Fibroblast of skin of scalp (primary cell): ENCODE measurements at places on chromosomes 7 and 10.
A peak's percentile ranks its signal among the peaks of the same experiment; 100 is the strongest.

GRCh38 chr10:105291571-105291970 is 650.5 kb downstream of the SORCS3 start:
- no peak for DNase-seq

DNA sequence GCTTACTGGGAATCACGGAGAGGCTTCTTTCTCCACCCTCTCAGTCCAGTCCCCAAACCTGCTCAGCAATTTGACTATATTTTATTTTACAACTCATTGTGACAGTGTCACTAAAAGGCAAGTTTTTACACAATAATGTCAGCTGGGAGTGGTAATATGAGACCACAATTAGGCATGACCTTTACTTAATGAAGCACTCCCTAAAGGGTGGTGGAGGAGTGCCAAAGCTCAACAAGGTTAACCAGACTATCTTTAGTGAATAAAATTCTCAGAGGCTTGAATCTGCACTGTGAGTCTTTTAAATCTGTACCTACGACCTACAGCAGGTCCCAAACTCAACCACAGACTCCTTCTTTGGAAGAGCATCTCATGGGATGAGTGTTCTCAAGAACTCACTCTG is 215.6 kb downstream of the TAX1BP1 start:
- DNase-seq, result no peak

DNA sequence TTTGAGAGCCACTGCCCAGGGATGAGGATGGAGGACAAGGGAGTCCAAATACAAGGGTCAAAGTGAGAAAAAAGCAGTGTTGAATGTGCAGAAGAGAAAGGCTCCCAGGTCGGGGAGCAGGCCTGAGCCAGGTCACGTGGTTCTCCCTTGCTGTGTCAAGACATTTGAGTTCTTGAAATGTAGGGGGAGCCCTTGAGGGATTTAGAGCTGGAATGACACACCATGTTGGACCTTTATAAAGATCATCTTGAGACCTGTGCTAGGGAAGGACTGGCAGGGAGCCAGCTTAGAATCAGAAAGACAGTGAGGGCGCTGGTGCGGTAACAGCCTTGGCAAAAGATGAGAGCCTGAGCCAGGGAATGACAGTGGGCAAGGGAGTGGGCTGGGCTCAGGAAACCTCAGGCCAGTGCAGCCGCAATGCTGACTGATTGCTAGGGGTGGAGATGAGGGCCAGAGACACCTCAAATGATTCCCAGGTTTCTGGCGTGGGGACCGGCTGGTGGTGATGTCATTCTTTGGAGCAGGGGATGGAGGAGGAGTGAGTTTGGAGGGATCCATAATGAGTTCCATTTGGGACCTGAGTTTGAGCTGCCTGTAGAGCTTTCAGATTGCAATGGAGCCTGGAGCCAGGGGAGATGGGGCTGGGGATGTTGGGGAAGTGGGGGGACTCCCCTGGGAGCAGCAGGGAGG is 120.1 kb downstream of the PTPN20 start:
- peak; percentile 22 for DNase-seq

GRCh38 chr10:27743877-27744801 is 1.5 kb downstream of the MKX start:
- peak; percentile 52 for DNase-seq

GRCh38 chr7:65989694-65990080 is 7.7 kb upstream of the GUSB start:
- no peak for DNase-seq

DNA sequence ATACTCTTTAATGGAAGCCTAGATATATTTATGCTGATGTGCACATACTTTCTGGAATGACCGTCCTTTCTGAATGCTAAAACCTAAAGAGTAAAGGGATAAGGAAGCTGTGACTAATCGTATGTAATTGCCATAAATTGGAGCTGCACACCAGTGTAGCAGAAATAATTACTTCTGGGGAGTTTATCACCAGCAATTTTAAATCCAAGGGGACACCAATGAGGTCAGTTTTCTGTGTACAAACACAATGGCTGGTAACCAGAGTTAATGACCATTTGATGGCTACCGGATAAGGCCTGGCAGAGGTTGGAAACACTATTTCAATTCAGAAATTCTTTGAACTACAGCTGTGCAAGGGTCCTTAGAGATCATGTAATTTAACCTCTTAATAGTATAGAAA is 670.1 kb downstream of the REEP3 start:
- no peak for DNase-seq

DNA sequence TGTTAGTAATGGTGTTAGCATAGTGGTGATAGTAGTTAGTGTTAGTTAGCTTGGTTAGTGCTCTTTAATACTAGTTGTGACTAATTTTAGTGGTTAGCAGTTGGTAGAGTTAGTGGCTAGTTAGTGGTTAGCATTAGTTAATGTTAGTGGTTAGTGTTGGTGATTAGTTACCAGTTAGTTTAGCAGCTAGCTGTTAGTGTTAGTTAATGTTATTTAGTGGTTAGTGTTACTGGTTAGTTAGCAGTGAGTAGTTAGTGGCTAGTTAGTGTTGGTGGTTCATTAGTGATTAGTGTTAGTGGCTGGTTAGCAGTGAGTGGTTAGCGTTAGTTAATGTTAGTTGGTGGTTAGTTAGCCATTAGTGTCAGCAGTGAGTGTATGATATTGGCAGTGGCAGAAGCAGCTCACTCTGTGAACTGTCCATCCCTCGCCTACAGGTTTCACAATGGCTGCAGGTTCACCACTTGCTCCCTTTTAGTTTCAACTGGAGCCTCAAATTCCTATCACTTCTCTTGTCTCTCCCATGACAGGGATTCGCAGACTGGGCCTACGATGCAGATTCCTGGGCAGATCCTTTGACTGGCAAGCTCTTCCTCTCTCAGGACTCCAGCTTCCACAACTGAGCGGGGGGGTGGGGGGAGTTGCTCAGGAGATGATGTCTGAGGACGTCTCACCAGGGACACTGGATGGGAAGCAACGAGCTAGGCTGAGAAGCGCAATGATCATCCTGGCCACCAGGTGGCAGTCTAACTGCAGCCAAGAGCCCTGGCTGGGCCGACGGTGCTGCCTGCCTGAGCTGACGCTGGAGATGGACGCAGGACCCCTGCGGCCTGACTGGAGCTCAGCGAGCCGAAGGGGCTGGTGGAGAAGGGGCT is 19.5 kb downstream of the GHRHR start:
- peak; percentile 74 for DNase-seq

- DNase-seq, result no peak
These were observed 15.6 kb upstream of the SH3PXD2A start for GRCh38 chr10:103871006-103871405.

DNA sequence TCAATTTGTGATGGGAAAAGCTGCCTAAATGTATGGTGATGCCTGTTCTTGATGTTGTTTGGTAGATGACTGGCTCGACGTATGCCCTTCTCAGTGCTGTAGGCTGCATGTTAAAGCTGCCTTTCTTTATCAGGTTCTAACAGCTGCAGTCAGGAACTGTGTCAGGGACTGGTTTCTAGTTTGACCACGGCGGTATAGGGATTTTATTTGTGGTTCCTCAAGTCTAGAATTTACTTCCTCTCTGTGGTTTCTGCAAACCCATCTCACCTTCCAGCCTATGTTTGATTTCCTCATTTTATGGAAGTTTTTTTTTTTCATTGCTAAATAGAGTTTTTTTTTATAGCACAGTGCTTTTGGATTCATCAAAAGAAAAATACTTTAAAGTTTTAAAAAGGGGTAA is 26.5 kb downstream of the LMTK2 start:
- no peak for DNase-seq

DNA sequence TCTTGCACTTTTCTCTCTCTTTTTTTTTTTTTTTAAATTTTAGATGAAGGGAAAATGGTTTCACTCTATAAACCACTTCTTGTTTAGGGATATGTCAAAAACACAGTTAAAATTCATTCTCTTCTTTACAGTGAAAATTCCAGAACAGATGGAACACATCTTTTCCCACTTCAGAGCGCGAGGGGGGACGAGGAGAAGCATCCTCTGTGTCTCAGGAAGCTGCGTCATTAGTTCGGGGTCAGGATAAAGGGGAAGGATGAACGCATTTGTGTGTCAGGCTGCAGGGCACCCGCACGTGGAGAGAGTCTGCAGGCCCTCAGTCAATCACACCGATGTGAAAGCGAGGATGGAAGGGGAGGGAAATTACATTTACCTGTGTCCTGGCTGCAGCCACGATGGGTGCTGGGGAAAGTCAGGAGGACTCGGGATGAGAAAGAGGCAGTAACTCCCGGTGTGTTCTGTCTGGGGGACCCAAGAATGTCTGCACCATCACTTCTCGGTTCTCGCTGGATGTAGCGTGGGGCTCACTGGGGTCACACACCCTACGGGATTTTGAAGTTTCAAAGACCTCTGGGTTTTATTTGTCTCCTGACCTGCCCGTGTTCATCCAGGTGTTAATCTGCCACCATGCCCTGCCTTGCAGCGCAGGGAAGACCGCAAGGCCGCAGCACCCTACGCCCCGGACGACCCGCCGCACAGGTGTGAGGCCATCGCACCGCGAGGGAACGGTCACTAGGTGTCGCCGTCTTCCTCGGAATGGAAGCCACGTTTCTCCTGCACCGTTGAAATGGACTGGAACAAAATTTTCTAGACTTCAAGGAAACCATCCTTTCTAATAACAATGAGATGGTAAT is 66.7 kb upstream of the PITRM1 start:
- DNase-seq, result peak; percentile 60

GRCh38 chr7:135728136-135728669 is at the start of gene SLC13A4:
Gene SLC13A4, minus strand, starts transcription at chr7:135728186. Its CDS starts 690 bp downstream, at chr7:135727496.
- DNase-seq, result peak; percentile 53

GRCh38 chr7:157721468-157722136 is 384.8 kb downstream of the DNAJB6 start:
- DNase-seq, result no peak

- peak; percentile 82 for DNase-seq
These were observed 229.7 kb upstream of the PFKP start for GRCh38 chr10:2837674-2838073.

GRCh38 chr7:55043691-55044370 is 25.0 kb downstream of the EGFR start:
- no peak for DNase-seq

- peak; percentile 3 for DNase-seq
These were observed 14.6 kb downstream of the ASB15 start for GRCh38 chr7:123616223-123616622.

GRCh38 chr10:14782691-14783363 is 8.1 kb upstream of the FAM107B start:
- no peak for DNase-seq

DNA sequence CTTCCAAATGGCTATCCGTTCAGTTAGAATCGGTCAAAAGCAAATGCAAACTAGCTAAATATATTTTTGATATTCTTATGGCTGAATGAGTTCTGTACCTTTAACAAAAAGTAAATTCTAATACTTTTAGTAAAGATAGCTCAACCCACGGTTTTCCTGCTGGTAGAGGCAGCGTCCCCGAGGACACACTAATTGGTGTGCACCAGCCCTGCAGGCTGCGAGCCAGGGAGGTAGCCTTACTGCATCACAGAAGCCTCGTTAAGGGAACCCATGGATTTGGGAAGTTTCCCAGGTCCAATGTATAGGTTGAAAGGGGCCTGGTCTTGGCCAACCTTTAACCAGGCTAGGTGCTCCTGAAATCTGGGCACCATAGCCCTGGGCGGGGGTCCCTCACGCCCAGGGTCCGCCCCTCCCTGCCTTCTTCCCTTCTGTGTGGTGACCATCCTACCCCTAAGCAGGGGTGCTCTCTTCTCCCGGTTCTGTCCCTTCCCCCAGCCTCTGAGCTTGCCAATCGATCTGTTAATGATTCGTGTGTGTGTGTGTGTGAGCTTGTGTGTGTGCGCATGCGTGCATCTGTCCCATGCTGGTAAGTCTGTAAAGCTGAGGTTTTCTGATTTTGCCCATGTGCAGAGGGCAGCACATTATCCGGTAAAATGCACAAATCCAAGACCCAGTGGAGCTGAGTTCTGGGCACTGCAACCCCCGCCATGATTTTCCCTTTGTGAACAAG is 191.7 kb downstream of the TCERG1L start:
- no peak for DNase-seq

- DNase-seq, result no peak
These were observed 320.3 kb downstream of the CCDC3 start for GRCh38 chr10:12681252-12681651.

GRCh38 chr7:30451539-30452279 is 26.9 kb downstream of the NOD1 start:
- DNase-seq, result no peak

DNA sequence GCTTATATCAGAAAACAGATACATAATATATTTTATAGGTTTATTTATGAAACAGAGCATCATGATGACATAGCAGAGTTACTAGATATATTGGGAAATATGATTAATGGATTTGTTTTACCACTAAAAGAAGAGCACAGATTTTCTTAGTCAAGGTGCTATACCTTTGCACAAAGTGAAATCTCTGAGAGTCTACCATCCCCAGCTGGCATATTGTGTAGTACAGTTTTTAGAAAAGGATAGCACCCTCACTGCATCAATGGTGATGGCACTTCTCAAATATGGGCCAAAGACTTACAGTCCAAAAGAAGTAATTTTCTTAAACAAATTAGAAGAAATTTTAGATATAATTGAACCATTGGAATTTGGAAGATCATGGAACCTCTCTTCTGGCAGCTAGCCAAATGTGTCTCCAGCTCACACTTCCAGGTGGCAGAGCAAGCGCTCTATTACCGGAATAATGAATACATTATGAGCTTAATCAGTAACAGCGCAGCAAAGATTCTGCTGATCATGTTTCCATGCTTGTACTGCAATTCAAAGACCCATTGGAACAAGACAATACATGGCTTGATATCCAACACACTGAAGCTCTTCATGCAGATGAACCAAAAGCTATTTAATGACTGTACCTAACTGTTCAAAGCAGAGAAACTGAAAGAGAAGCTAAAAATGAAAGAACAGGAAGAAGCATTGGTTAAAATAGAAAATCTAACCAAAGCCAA is 21.9 kb upstream of the CREB3L2 start:
- no peak for DNase-seq

DNA sequence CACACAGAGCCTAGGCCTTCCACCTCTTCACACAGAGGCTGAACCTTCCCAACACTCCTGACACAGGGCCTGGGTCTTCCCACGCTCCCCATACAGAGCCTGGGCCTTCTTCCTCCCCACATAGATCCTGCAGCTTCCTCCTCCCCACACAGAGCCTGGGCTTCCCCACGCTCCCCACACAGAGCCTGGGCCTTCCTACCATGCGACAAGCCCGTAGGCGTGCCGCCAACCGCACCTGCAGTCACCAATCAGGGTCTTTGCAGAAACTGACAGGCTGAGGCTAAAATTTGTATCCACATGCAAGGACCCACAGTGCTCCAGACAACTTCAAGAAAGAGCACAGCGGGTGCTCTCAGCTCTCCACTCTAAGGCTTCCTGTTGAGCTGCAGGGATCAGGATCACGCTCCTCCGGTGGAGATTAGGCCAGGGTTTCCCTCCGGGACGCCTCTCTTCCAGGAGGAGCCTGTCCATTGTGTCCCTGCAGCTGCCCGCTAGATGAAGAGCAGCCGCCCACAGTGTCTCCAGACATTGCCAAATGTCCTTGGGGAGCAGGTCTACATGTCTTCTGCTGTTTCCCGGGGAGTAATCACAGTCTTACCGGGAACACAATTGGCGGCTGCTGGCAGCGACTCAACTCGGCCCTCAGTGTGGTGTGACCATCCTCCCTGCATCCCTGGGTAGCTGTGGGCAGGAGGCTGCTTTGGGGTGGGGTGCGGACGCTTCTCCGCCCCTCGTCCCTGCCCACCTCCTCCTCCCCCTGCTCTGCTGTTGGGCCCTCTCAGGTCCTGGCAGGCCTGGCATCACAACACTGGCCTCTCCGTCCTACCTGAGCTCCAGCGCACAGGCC is 9.7 kb downstream of the CFAP46 start:
- DNase-seq, result no peak

- no peak for DNase-seq
These were observed 99.5 kb downstream of the SPDYE5 start for GRCh38 chr7:75591467-75592255.
